Cerebellar cortex (tissue), 1 donor: ENCODE measurements at places on chromosomes 1 and 21.

DNA sequence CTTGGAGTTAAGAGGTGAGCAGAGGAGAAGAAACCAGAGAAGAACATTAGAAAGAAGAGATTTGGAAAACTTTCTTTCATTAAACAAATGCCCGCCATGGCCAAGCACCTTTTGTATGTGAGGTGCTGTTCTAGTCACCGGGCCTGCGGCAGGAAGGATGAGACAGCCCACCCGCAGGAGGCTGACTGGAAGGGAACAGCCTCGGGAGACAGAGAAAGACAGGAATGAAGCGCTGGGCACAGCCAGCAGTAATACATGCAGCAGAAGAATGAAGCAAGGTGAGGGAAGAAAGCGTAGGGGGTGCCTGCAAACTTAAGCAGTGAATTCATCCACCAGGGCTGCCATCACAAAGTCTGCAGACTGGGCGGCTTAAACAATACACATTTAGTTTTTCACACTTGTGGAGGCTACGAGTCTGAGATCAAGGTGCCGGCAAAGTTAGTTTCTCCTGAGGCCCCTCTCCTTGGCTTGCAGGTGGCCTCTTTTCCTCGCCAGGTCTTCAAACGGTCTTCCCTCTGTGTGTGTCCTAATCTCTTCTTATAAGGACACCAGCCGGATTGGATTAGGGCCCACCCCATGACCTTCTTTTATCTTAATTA, 188.1 kb downstream of the PSMG1 start:
- DNase-seq = no peak

DNA sequence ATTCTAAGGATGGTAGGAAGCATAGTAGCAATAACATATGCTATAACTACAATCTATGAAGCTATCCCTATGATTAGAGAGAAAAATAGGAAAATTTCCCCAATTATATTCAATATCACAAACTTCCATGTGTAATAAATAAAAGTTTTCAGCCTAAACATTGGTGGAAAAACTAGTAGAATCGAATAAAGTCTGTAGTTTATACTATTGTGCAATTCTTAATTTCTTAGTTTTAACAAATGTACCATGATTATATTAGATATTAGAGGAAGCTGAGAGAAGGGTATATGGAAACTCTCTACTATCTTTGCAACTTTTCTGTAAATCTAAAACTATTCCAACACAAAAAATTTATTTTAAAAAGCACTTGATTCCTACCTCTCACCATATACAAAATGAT, 13.8 kb upstream of the GFI1 start:
- DNase-seq = no peak

DNA sequence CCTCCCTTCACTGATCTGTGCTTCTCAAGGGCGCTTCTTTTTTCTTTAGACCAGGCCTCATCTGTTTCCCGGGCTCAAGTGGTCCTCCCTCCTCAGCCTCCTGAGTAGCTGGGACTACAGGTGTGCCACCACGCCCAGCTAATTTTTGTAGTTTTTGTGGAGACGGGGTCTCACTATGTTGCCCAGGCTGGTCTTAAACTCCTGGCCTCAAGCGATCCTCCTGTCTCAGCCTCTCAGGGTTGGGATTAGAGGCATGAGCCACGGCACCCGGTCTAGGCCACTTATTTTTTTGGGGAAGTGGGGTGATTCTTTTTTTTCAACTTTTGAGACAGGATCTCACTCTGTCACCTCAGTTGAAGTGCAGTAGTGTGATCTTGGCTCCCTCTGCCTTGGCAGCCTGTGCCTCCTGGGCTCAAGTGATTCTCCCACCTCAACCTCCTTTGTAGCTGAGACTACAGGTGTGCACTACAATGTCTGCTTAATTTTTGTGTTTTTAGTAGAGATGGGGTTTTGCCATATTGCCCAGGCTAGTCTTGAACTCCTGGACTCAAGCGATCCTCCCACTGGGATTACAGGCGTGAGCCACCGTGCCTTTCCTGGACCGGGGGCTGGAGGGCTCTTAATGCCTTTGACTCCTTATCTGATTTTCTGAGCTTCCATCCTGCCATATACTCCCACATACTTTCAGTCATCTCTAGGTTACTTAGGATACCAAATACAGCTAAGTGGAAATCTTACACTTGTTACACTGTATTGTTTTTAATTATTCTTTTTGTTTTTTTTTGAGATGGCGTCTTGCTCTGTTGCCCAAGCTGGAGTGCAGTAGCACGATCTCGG, 18.9 kb downstream of the MFAP2 start:
- DNase-seq = no peak

DNA sequence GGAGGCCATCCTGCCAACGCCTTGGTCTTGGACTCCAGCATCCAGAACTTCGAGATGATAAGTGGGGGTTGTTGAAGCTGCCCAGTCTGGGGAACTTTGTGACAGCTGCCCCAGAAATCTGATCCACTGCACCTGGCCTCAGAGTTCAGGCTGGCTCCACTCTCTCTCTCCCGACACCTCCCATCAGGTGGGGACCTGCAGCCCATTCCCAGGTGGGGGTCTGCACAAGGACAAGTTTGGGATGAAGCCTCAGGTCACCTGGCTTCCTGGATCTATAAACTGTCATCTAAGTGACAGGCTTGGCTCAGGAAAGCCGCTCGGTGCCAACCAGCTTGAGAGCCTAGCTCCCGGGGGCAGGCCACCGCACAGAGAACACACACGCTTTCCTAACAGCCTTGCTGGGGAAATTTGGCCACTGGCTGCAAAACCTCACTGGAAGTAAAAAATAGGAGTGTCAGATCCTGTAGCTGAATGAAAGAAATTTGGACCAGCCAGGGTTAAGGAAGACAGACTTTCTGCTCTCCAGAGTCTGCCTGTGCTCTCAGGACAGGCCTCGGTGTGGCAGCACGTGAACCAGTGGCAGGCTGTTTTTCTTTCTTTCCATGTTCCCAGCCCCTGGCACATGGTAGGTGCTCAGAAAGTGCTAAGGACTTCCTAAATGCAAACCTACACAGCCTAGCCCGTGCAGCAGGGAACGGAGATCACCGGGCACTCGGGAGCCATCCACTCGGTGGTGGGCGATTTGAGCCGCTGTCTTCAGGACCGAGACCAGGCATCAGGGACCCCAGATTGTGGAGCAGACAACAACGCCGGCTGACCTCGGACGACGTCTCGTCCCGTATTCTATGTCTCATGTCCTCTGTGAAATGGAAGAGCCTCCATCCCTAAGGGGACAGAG, 42.6 kb upstream of the LBR start:
- DNase-seq = no peak
